Glutamatergic neuron (in vitro differentiated cells): ENCODE measurements at places on chromosomes 2 and 18.

GRCh38 chr2:25026008-25026530, 15.8 kb upstream of the EFR3B start:
- no peak for DNase-seq

GRCh38 chr2:115874427-115874826, 1432.0 kb downstream of the DPP10 start:
- no peak for DNase-seq

DNA sequence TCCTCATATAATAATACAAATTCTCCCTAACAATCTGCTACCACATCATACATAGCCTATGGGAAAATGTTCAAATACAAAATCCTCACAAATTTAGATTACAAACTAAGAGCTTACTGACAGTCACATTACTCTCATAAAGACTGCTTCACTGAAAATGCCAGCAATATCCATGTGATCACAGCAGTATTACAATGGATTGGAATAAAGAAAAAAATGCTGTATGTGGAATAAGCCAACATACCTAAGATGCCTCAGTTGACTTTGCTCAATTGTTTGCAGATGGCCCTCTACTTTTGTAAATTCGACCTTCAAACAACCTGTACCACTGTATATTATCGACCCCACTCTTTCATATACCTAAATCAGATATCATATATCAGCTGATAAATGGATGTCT, 88.7 kb downstream of the DYM start:
- DNase-seq = no peak

DNA sequence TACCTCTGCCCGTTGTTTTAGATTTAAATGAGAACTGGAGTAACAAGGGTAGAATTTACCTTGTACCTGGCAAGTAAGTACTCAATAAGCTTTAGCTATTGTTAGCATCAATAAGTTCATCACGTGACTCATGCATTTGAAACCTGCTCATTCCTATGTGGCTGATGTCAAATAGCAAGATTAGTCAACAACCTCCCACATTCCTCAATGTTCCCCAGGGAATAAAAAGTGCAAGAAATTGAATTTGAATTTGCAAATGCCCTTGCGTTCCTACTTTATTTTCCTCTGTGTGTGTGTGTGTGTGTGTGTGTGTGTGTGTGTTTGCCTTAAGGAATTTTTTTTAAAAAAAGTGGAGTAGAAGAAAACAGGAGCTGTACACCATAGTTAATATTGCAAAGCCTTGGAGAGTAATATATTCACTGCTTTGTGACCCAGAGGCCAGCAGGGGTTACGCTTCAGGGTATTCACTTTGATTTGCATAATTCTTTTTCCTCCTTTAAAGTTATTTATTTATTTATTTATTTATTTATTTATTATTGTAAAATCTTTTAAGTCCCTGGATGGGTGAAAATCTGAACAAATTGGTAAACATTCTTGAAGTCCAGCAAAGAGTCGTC, 43.9 kb upstream of the DNAH7 start:
- DNase-seq = no peak

DNA sequence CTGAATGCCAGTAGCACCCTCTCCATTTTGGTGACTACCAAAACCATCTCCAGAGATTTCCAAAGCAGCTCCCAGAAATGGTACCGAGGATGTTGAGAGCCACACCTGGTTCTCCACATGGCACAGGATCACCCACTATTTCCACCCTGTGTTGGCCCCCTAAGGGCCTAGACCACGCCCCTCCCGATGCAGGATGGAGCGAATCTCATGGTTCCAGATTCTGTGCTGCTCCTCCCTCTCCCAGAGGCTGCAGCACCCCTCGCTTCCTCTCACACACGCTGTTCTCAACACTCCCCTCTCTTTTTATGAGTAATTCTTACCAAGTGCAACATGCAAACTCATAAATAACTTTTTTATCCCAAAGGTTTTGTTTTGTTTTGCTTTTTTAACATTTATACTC, 571.5 kb downstream of the STK39 start:
- no peak for DNase-seq

- DNase-seq = no peak
Measured at GRCh38 chr2:150889141-150889540, 372.5 kb downstream of the RBM43 start.

DNA sequence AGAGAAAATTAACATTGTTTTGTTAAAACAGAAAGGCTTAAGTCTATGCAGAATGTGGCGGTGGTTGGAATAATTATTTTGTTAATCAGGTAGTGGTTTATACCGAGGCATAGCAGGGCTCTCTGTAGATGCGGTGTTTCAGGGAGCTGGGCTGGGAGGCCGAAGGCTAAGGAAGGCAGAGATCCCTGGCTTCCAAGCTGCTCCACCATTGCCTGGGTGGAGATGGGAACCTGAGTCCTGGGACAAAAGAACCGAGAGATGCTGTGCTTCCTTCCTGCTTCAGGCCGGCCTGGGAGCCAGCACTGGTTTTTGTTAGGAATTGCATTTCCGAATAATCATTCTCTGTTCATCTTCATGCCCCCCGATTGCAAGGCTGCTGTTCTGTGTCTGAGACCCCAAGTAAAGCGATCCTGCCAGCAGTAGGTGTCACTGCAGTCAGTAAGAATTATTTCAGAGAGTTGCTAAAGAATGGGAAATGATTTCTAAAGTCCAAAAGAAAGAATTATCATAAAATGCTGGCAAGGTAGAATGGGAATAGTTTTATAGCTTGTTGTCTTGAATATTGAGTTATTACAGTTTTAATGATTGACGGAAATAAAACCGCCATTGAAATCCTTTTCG, 824.9 kb downstream of the GALR1 start:
- DNase-seq = no peak

DNA sequence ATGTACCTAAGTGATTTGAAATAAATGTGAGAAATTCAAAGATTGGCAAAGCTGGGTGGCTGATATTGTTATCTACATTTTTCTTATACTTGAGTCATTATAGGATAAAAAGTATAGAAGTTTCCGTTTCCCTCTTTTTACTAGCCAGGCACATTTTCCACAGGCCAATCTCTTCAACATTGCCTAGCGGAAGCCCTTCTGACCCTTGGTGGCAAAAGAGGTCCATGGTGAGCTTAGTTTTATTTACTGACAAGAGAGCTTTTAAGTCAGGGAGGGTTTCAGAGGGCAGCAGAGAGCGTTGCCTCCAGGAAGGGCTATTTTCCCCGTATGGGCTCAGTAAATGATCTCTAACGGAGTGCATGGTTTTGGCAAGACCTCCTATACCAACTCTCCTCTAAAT, 15.1 kb upstream of the RHOB start:
- DNase-seq = no peak

DNA sequence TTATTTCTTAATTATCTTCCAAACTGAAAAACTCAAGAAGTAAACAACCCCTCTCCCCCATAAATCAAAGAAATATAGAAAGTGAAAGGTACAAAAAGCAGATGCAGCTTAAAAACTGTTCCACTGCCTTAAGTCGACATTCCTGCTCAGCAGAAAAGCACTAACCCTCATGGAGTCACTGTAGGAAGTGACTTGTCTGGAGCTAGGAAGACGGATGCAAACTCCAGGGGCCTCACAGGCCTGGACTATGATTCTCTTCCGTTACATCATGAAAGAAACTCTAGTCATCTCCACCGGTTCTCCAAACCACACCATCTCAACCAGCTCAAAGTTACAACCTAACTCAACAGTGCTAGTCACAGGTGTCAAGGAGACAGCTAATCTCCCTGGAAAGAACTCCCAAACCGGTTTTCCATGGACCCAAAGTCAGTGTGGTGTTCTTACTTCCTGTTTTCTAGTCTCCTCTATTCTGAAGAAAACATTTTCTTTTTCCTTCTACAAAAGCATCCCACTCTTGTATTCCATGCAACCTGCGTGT, 128.4 kb downstream of the PIEZO2 start:
- DNase-seq = no peak

GRCh38 chr2:110873597-110874452, 141.5 kb downstream of the ACOXL start:
- DNase-seq = no peak

DNA sequence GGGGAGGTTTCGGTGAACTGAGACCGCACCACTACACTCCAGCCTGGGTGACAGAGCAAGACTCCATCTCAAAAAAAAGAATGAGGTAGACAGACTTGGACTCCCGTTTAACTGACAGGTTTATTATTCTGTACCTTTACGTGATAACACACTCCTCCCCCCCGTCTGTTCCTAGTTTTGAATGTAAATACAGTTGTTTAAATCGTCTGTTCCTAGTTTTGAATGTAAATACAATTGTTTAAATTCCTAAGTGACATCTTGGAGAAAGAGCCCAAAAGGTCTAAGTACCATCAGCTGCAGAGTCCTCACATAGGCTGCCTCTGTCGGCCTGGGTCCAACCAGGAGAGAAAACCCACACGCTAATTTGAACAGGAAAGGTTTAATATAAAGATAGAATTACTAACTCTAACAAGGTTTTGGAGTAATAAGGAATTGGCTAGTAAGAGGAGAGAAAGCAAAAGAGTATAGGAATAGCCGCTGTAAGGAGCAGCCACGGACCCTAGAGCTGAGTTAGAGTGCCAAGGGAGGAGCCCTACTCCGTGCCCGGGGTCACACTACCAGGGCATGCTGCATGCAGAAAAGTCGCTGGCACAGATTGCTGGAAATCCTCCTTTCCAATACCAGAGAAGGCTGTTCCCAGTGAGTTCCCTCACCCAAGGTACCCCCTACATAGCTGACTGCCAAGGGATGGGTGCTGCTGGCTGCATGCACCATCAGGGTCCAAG, 83.5 kb upstream of the RANBP2 start:
- no peak for DNase-seq

DNA sequence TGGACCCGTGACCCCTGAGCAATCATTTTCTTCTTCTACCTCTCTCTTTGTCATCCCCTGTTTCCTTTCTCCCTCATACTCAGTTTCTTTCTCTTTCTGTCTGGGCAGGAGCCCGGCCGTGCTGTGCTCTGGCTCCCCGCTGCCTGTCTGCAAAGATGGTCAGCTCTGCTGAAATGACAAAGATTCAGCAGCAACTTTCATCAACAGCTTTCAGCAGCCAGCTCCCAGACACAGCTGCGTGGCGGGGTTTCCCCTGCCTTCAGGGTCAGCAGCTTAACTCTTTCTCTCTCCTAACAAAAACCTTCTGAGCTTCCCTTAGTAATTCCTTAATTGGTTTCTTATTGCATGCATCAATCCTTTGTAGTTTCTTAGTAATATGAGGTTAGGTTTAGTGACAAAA, 1234.4 kb downstream of the CNTNAP5 start:
- no peak for DNase-seq

GRCh38 chr2:203913947-203914346, 22.6 kb upstream of the ICOS start:
- DNase-seq = no peak

GRCh38 chr2:181458871-181459270, 1.7 kb downstream of the ITGA4 start:
- no peak for DNase-seq

DNA sequence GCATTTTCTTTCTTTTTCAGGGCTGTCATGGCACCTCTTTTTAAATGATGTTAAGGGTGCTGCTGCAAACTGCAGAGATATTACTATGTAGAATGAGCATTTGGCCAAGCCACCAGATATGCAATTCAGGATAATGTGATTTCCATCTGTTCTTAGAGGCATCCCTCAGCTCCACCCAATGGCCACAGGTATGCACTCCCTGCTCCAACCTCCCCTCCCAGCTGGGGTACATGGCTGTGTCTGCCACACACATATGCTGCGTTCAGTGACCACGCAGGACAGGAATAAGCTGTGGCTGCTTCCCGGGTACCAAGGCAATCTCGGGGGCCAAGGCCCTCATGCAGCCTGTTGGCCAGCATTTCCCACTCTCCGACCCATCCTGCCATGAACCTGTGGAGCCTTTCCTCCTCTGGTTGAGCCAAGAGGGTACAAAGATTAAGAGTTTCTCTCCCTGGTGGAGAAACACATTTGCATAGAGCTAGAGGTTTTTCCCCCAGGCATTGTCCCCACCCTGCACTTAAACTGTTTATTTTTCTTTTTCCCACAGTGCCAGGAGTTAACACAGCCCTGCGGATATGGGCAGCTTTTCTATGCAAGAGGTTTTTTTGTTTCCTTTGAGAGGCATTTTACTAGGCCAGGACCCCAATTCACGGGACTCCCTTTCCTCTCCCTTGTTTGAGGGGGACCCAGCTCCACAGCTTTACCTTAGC, 147.0 kb downstream of the GCA start:
- no peak for DNase-seq

GRCh38 chr2:171407030-171407675, 26.6 kb downstream of the METTL8 start:
- no peak for DNase-seq

- DNase-seq = no peak
Measured at GRCh38 chr2:159300586-159300985, 14.1 kb upstream of the WDSUB1 start.

- DNase-seq = no peak
Measured at GRCh38 chr18:13183359-13183758, 35.2 kb upstream of the LDLRAD4 start.

GRCh38 chr2:16260041-16260830, 319.9 kb downstream of the MYCN start:
- DNase-seq = no peak

DNA sequence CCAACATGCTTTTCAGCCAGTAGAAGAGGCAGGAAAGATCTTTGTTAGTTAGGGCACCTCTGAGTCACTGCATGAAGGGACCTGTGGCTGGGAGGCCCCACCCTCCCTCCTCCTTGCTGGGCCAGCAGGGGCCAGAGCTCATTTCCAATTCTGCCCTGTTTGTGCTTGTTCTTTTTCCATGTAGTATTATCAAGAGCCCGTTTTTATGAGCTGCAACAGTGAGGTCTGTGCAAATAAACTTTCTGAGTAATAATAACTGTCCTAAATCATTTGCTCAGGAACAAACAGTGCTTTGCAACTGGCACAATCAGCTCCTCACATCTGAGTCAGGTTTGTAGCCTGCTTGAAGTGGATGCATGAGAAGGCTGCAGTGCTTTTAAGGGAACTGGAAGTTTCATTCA, 128.0 kb downstream of the ARL4C start:
- DNase-seq = no peak

DNA sequence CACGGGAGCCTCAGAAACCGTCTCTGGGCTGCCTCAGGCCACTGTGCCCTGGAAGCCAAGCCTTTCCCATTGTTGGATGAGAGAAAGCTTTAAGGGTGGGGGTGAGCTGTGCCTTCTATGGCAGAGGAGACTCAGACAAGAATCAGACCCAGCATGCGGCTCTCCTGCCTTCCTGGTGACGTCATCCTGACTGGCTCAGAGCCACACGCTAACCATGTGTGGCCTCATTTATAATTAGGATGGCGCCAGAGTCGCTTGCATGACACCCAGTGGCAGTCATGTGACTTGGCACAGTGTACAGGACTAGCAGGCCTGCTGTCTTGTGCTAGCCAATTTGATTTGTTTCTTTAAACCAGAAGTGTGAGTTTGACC, 99.1 kb downstream of the SH3BP4 start:
- no peak for DNase-seq
